ENCODE measurements at places on chromosomes 16 and 17.

DNA sequence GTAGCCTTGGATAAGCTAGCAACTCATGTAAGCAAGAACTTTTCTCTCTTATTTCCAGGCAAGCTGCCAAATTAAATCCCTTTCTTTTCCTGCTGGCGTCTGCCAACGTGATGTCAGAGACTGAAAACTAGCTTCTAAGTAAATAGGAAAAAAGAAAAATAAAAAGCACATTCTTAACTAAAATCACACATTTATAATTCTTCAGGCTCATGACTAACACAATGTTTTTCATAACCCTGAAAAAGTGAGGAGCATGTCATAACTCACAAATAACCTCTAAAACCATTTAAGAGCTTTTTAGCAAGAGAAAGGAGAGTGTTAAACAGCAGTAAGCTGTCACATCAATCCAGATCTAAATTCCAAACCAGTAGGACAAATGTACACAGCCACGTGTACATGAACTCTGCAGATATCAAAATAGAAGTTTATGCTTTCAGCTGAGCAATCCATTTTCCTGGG is 110.0 kb downstream of the N4BP1 start:
- DNase-seq: no peak

DNA sequence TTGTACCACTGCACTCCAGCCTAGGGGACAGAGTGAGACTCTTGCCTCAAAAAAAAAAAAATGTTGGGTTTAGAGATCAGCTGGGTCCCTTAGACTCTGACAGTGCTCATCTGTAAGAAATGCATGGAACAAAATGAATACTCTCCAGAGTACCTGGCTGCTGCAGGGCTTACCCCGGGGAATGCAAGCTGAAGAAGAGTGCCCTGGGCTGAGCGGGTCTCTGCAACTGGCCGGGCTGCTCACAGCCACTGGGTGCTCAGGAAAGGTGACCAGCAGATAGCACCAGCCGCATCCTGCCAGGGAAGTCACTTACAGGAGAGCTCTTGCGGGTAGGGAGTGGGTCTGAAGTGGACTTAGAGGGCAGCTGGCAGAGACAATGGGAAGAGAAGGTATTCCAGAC is 82.1 kb downstream of the GAS7 start:
- DNase-seq: no peak

- DNase-seq: no peak
Measured at GRCh38 chr17:4492721-4493561, 5.7 kb upstream of the SPNS2 start.

DNA sequence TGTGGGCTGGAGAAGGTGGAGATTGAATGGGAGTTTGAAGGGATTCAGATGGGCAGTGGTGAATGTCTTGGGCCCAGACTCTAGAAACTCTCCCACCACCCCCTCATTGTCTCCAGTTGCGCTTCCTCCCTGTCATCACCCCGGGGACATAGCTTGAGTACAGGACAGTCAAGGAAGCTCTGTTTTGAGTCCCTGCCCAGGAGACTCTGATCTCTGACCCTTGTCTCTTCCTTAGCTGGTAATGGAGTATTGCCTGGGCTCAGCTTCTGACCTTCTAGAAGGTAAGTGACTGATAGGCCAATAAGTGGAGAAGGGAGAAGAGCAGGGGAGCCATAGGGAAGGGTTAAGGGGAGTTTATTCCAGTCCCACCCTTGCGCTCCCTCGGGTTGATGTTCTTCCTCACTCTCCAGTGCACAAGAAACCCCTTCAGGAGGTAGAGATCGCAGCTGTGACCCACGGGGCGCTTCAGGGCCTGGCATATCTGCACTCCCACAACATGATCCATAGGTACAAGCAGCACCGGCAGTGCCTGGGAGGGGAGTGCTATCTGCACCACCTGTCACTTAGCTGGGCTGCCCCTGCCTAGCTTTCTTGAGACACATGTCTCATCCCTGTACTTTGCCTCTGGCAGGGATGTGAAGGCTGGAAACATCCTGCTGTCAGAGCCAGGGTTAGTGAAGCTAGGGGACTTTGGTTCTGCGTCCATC is 5.0 kb downstream of the TAOK2 start:
- no peak for DNase-seq

- no peak for DNase-seq
Measured at GRCh38 chr17:34519282-34519681, 60.1 kb upstream of the TMEM132E start.

Data from NCI-H187 treated with DMSO at 0.1 percent for 48 hours (cell line).